Upper lobe of left lung (tissue), 6 donors: ENCODE measurements at places on chromosomes 7 and 10. TPM values are rescaled to one million over a fixed set of nuclear protein-coding genes. Genes with fewer than 3 reads are reported as not detected.

The FBXO24 gene
- 4.2 TPM for total RNA-seq

DNA sequence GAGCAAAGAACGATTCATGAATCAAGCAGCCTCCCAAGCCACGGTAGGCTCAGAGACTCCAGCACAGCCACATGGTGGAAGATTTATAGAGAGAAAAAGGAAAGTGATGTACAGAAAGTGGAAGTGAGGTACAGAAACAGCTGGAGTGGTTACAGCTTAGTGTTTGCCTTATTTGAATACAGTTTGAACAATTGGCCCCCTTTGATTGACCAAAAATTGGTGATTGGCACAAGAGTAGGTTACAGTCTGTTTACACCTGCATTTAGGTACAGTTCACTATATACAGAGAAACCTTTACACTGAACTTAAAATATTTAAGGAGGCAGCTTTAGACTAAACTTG lies 136.4 kb upstream of the ASAH2 start:
- no peak for DNase-seq

The TMEM213 gene
- 1.7 TPM for total RNA-seq

DNA sequence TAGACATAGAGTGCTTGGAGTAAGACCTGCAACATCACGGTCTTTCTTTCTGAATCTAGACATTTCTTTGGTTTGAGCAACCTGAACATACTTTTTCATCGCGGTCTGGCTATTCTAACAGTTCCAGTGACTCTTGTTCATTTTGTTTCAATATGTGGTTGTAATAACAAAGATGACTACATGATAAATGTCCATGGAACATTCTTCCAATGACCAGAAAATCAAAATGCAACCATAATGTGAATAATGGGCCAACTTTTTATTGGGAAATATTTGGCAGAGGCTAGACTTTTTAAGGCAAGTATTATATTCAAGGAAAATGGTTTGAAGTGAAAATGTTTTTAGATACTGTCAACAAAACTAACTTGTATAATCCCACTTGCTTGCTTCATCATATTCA lies 282.5 kb downstream of the INHBA start:
- no peak for DNase-seq

The PCDH15 gene
- 1.4 TPM for total RNA-seq

DNA sequence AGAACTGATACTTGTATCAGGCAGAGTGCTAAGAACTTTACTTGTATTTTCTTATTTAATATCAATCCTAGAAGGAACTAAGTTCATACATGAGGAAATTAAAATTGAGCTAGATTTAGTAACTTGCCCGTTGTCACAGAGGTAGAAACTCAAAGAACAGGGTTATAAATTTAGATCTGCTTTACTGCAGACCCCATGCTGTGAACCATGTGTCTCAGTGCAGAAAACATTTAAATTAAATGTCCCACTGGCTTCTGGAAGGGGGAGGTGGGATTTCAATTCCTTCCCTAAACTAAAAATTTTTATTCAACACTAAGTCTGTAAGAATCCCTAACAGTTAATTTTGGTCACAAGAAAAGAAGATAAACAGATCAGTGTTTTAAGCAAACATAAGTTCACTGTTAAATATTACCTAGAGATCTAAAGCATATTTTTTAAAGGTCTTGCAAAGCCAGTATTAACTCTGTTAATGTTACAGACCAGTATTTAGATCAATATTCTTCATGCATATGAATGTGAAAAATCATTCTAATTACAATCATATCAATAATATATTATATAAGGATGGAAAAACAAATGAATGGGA lies 23.1 kb downstream of the WASL start:
- no peak for DNase-seq

GRCh38 chr10:62610649-62611229 lies 193.8 kb upstream of the ADO start:
- DNase-seq: peak; percentile 67

- DNase-seq: no peak
Measured at GRCh38 chr10:6503171-6503570, 76.9 kb downstream of the PRKCQ start.

The CLCN1 gene
- total RNA-seq: not detected

The PRKAR2B gene
- 6.5 TPM for total RNA-seq

- DNase-seq: no peak
Measured at GRCh38 chr7:99551334-99551733, 580 bp downstream of the FAM200A start.

The ADAM8 gene
- total RNA-seq: 41.7 TPM

DNA sequence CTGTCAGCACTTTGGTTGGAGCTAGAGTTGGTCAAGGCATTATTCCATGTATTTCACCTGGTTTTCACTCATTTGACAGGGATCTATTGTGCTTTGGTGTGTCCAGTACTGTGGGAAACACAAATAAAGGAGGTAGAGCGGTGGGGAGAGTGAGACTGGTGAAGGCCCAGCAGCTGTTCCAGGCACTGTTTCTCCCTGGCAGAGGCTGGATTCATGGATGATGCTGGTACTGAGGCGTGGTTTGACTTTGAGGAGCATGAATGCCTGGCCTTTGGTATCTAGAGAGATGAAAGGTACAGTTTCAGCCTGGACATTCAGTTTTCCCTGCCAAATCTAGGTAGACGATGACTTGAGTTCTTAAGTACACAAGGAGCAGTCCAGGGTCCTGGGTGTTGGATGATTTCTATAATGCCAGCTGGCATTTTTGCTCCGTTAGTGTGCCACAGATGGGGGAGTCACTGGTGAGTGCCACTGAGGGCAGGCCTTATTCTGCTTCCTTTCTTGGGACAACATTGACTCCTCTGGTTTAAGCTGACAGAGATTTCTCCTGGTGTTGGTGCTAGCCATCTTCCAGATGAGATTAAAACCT lies 162.2 kb upstream of the BMPER start:
- DNase-seq: no peak

The GPR141 gene
- total RNA-seq: 3.3 TPM

- DNase-seq: no peak
Measured at GRCh38 chr7:157139810-157140510, 1.2 kb downstream of the UBE3C start.

The GPNMB gene
- total RNA-seq: 110 TPM

DNA sequence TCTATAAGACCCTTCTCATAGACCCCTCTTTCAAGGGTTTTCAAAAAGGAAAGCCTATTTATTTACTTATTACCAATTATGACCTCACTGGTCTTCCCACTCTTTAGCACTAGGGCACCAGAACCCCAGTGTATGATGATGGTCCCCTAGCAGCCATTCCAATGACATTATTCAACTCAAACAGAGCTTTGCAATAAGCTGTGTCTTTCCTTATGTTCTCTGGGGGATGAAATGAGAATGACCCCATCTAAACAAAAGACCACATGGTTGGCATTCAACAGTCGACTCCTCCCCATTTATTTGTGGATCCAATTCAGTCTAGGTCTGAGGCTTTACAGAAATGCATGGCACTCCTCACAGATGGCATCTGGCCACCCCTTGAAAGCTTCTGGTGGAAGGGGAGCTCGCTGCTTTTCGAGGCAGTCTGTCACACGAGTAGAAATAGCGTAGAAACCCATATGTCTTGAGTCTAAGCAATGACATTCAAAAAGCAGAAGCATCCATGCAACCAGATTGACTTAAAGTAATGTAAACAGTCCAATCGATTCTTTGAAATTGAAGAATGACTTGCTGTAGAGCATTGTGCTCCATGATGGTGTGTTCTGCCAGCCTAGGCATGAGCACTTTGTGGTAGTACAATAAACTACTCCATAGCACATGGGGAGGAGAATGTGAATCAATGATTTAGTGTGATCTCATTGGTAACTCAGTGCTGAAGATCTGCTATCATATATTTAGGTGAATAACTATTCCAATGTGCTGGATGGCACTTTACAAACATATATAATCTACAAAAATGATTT lies 29.8 kb downstream of the NRP1 start:
- DNase-seq: no peak

GRCh38 chr10:113067501-113067900 lies 117.5 kb downstream of the TCF7L2 start:
- no peak for DNase-seq

DNA sequence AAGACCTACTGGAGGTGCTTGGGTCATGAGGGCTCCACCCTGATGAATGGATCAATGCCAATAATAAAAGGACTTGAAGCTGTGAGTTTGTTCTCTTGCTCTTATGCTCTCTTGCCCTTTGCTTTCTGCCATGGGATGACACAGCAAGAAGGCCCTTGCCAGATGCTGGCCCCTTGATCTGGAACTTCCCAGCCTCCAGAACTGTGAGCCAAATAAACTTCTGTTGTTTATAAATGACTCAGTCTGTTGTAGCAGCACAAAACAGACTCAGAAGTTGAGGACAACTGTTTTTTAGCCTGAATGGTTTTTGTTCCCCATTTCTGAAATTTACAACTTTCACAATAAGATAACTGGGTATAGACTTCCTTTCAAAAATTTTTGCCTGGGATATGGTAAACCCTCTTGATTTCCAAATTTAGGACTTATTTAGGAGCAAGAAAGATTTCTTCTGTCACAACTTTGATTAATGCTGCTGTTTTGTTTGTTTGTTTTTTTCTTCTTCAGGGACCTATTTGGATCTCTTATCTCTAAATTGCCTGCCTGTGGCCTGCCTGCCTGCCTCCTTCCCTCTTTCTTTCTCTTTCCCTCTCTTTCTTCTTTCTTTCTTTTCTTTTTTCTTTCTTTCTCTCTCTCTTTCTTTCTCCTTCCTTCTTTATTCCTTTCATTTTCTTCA lies 12.1 kb downstream of the ENTPD1 start:
- DNase-seq: peak; percentile 51

- no peak for DNase-seq
Measured at GRCh38 chr10:13776861-13777311, 190.1 kb downstream of the PRPF18 start.

The CLDN4 gene
- 229 TPM for total RNA-seq

DNA sequence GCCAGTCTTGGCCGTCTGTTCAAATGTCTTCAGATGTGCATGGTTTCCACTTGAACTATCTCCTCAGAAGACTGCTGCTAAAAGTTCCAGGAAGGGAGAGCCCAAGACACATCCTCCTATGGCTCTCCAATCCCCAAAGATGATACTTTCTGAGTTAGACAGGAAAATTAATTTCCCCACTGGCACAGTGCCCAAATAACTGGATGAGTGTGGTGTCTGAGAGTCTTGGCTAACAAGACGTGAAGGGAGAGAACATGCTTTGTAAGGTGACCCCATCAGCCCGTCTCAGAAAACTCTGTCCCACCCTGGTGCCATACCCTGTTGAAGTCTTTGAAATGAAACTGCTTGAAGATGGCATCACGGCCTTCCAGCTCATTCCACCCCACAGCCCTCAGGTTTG lies 2.9 kb downstream of the PCBD1 start:
- DNase-seq: no peak

The PTPRE gene
- 60.7 TPM for total RNA-seq
